ENCODE measurements at places on chromosomes 5 and 9.

- no peak for DNase-seq
These were observed 105.3 kb downstream of the SLIT3 start for GRCh38 chr5:169195601-169196000.

DNA sequence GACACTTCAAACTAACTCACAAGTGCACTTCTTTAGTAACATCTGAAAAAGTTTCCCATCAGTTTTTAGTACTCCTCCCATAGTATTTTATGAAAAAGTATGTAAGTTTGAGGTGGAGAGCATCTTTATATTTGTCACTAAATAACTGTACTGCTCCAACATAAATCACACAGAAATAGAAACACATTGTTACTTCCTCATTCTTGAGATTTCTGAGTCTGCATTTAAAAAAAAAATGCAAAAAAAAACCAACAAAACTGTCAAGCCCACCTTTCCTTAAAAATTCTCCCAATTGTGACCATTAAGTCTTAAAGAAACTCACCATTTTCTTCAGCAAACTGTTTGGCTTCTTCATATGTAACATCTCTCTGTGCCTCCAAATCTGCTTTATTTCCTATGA lies 18.7 kb downstream of the RAB14 start:
- DNase-seq, result no peak

- DNase-seq, result no peak
These were observed 647 bp upstream of the ADAMTSL2 start for GRCh38 chr9:133533857-133534256.

DNA sequence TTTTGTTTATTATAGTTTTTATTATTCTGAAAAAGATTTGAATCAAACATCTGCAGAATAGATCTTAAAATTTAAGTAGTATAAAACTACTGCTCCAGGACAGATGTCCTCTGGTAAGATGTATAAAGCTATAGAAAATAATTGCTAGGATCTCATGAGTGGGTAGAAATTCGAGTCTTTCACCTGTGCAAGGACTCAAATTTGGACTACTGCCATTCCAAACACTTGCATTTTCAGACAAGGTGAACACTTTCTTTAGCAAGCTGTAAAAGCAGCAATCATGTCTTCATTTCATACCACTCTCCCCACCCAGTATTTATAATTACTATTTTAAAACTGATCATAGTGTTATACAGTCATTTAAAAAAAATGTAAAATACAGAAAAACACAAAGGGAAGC lies 20.7 kb downstream of the SKP2 start:
- no peak for DNase-seq

DNA sequence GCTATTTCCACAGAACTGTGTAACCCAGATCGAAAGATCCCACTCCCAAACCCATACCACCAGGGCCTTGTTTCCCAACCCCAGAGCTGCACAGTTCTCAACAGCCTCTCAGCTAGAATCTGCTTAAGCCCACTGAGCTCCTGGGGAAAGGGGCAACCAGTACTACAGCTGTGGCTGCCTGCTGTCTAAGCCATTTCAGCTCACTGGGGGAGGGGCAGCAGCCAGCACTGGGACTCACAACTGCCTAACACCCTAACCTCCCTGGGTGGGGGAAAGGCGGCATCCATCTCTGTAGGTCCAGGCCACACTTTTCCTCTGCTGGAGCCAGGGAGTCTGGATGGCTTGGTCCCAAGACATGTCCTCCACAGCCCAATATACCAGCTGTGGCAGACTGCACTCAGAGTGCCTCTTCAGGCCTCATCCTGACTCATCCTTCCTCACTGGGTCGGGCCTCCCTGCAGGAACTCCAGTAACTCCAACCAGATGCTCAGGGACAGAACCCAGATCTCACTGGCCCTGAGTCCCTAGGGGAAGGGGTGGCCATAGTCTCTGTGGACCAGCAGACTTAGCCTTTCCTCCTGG lies 241.4 kb downstream of the HINT1 start:
- no peak for DNase-seq

DNA sequence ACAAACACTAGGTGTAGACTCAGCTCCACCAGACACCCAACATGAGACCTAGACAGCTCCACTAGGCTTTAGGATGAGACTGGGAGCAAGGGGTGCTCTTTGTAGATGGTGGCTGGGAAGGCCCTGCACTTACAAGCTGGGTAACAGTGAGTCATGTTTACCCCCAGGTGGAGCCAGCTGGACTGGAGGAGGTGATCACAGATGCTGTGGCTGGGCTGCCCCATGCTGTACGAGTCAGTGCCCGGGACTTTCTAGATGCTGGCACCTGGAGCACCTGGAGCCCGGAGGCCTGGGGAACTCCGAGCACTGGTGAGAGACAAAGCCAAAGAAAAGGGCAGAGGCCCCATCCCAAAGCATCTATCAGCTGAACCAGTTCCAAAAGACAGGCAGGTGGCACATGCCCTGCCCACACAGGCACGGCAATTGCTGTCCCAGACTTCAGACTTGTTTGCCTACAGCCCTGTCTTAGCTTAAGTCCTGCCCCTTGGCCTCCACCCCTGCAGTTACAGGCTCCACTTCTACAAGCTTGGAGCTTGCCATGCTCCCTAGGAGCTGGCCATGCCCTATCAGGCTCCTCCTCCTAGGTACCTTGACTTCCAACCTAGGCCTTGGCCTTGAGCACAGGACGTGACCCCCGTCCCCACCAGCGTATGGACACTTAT lies 2.7 kb downstream of the CCL27 start:
- DNase-seq, result no peak

GRCh38 chr9:93813221-93814076 lies 141.7 kb downstream of the BARX1 start:
- DNase-seq, result no peak

- no peak for DNase-seq
These were observed 60.1 kb upstream of the SLC30A5 start for GRCh38 chr5:69033690-69034089.

DNA sequence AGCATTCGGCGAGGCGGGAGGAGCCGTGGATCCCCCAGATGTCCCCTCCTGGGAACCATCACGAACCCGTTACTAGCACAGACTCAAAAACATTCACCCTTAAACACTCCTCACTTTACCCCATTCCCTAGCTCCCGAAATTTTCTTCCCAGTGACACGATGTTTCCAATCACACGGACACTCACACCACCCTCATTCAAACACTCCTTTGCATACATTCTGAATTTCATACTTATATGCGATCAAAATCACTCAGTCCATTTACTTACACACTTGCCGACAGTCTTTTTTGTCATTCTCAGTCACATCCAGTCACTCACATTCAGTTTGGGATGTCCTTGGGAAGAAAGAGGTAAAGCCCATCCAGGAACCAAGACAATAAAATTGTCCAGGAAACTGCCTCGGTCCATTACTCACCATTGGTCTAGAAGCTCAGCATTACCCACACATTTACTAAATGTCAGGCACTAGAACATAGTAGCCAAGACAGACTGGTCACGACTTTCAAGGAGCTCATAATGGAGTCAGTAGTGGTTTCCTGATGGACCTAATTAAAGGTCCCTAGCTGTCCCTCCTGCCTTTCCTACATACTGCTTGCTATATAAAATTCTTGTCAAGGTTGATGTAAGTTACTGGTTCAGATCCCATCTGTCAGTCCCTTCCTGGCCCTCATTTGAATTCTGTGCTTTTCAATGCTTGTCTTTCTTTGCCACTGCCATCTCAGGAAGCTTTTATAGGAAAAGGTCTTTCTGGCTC lies 574 bp downstream of the SLC35A4 start:
- no peak for DNase-seq

- no peak for DNase-seq
These were observed 300.5 kb downstream of the SLCO4C1 start for GRCh38 chr5:101995585-101995984.

DNA sequence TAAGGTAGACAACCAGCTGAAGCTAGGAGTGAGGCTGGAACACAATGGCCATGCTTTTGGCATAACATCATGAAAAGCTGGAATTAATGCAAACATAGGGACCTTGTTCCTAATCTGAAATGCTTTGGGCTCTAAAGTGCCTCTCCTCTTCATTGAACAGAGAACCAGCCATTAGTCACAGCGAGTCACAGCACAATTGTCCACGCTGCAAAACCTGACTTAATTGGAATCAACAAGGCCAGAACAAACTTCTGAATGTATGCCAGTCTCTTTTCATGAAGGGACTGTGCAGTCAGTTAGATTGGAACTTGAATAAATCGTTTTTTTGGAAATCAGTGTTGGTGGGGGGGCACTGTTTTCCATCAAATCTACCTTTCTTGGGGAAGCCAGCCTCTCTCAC lies 96.5 kb downstream of the JAKMIP2 start:
- no peak for DNase-seq

DNA sequence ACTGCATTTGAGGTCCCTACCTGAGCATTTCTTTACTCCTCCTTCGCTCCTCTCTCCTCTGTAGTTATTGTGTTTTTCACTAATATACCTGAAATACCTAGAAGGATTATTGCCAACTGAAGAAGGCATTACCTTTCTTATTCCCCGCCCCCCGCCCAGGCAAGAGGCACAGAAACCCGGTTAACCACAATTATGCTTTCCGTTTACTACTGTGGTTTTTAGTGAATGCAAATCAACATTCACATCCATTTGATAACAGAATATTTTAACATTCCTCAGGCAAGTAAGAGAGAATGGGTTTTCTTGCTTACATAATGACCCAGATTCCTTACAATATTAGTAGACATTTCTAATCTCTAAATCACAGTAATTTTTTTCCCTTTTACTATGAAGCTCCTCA lies 136.9 kb downstream of the PCSK5 start:
- DNase-seq, result no peak

GRCh38 chr5:105503950-105504349 lies 1941.4 kb upstream of the NUDT12 start:
- DNase-seq, result no peak

GRCh38 chr9:133107245-133107722 lies 13.8 kb downstream of the RALGDS start:
- DNase-seq, result no peak

DNA sequence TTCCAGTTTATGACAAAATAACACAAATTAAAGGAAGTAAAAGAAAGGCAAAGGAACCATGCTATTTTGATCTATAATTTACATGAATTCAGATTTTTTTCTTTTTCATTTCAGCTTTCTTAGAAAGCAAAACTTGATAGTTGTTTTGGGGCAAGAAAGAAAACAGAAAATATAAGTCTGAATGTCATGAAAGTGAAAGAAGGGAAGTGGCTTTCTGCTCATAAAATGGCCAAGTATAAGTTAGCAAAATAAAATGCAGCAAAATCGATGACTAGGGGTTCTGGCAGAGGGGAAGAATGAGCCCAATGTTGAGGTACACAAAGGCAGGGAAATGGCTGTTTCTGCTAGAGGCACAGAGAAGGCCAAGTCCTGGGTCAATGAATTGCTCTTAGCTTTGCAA lies 3.0 kb upstream of the IFNW1 start:
- no peak for DNase-seq

DNA sequence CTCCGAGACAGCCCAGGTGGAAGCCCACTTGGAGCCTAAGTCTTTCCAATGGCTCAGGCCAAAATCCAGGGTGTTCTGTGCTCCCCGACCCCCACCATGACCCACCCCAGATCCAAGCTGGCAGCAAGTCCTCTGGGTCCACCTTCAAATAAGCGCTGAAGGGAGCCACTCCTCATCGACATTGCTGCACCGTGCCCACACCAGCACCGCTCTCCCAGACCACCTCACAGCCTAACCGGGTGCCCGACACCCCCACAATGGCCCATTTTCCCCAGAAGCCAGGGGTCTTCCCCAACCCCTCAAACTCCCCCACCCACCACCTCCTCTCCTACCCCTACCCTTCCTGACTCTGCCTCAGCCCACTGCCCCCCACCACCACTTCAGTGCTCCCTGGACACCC lies 50.5 kb downstream of the SEMA4D start:
- no peak for DNase-seq

DNA sequence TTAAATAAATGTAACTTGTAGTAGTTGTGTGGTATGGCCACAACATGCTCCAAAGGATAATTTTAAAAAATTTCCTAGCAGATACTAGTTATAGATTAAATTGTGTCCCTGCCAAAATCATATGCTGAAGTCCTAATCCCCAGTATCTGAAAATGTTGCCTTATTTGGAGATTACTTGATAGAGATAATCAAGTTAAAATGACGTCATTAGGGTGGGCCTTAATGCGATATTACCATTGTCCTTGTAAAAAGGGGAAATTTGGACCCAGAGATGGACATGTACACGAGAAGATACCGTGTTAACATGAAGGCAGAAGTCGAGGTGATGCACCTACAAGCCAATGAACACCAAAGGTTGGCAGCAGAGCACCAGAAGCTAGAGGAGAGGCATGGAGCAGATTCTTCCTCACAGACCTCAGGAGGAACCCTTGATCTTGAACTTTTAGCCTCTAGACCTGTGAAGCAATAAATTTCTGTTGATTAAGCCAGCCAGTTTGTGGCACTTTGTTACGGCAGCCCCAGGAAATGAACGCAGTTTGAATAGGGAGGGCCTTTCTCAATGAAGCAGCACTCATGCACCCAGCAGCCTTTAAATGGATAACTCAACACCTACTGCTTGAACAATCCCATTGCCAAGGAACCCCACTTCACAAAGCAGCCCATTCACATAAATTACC lies 148.9 kb downstream of the ARHGAP26 start:
- DNase-seq, result no peak

GRCh38 chr5:36447776-36448175 lies 146.1 kb upstream of the RANBP3L start:
- DNase-seq, result no peak

GRCh38 chr9:133200631-133201030 lies 8.4 kb downstream of the OBP2B start:
- peak; percentile 48 for DNase-seq

GRCh38 chr9:107332883-107333282 lies 49.8 kb downstream of the RAD23B start:
- DNase-seq, result no peak

DNA sequence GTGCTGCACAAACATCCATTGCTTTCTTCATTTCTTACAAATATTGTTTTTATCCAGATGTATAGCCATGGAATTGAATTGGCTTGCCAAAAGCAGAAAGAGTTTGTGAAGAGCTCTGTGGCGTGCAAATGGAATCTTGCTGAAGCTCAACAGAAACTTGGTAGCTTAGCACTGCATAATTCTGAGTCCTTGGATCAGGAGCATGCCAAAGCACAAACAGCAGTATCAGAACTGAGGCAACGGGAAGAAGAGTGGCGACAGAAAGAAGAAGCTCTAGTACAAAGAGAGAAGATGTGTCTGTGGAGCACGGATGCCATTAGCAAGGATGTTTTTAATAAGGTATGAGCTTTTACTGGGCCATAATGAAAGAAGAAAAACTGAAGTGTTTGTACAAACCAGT lies 5.5 kb downstream of the CDC37L1 start:
- no peak for DNase-seq

GRCh38 chr9:14218253-14218652 lies 95.7 kb downstream of the NFIB start:
- DNase-seq, result no peak

GRCh38 chr5:98599016-98599415 lies 174.4 kb upstream of the RGMB start:
- DNase-seq, result no peak

- DNase-seq, result no peak
These were observed 6.8 kb downstream of the RALGDS start for GRCh38 chr9:133113949-133114885.

All from activated CD8-positive, alpha-beta memory T cell treated with anti-CD3 and anti-CD28 coated beads for 24 hours (primary cell).